ENCODE measurements at places on chromosomes 6 and 20.

DNA sequence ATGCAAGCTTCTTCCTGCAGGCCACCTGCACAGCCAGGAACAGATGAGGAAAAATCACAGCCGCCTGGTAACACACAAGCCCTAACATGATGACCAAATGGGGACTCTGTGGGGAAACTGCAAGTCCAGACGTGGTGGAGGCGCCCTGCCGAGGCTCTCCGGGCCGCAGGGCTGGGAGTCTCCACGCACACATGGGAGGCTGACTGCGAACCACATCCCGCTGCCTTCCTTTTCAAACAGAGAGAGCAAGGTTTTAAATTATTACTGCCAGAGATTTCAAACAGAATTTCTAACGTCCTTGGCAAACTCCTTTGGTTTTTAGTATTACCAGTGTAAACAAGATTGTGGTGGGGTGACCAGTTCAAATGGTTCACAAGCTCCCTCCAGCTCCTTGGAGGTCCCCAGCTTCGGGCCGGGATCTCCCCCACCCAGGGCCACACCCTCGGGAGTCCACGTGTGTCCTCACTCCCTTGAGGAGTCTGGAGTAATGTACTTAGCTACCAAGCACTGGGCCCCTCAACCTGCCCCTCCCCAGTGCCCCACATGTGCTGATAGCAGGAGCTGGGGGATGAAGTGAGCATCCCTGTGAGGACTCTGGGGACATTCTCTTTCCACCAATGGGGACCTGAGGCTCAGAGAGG, 252.7 kb downstream of the TAF4 start:
- no peak for DNase-seq

- no peak for DNase-seq
Measured at GRCh38 chr20:52313341-52313963, 121.9 kb upstream of the ZFP64 start.

- DNase-seq = no peak
Measured at GRCh38 chr6:26412228-26412627, 10.2 kb downstream of the BTN3A1 start.

- no peak for DNase-seq
Measured at GRCh38 chr6:139568956-139569538, 194.6 kb upstream of the CITED2 start.

GRCh38 chr6:24919056-24919892, 16.5 kb downstream of the RIPOR2 start:
- DNase-seq = no peak

DNA sequence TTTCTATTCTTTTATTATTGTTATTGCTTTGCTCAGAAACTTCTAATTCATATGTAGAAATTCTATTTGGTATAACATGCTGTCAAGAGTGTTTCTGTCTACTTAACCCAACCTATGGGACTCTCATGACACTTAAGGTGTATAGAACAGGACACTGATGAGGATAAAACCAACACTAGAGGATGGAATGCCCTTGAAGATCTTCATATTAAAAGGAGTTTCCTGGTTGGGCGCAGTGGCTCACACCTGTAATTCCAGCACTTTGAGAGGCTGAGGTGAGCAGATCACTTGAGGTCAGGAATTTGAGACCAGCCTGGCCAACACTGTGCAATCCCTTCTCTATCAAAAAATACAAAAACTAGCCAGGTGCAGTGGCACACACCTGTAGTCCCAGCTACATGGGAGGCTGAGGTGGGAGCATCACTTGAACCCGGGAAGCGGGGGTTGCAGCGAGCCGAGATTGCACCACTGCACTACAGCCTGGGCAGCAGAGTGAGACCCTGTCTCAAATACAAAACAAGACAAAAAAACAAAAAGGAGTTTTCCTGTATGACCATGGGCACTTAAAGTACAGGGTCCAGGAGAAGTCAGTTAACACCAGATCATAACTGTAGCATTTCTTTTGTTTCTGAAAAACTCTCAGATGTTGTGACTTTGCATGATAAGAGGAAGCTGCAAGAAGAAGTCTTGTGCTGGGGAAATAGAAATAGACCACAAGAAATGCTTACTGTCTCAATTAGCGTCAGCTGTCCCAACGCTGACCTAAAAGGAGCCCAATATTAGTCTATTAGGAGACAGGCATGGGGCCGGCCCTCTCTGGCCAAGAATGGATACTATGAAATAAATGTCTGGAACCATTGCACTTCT, 38.9 kb upstream of the CD2AP start:
- DNase-seq = no peak

DNA sequence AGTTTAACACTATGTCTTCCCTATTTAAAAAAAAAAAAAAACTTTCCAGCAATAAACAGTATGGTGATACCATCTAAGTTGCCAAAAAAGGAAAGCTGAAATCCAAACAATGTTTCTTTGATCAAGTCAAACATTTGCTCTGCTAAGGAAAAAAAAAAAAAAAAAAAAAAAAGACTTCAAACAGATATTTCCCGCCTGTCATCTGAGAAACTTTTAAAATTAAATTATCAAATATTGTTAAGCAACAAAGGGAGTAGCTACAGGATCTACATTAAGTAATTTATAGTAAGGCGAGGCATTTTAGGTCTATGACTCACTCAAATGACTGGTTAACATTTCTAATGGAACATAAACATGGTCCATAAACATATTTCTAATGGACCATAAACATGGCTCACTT, 121.2 kb downstream of the DST start:
- DNase-seq = no peak

DNA sequence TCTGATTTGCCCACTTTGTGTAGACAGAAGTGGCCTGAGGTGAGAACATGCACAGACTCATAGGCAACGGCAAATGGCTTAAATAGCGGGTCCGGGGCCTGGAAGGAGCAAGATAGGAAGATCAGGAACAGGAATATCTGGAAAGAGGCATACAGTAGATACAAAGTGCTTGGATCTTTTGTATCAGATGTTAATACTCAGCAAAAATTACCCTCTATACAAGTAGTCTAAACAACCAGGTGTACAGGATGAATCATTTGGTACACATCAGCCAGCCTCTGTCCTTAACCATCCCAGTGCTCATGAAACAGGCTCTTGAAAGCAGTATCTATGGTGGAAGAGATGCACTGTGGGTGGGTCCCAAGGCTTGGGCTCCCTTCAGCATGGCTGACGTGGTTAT, 28.9 kb upstream of the HLA-C start:
- no peak for DNase-seq

DNA sequence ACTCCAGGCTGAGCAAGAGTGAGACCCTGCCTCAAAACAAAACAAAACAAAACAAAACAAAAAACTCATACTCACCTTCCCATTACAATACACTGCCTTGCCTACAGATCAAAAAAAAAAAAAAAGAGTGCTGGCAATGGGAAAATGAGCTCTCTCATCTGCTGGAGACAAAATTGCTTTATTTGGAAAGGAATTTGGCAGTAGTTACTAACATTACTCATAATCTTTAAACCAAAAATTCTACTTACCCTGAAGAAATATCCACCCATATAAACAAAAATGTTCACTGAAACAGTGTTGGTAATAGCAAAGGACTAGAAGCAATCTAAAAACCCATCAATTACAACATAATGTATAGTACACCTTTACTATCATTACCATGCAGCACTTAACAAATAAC, 120.4 kb downstream of the RNGTT start:
- no peak for DNase-seq

DNA sequence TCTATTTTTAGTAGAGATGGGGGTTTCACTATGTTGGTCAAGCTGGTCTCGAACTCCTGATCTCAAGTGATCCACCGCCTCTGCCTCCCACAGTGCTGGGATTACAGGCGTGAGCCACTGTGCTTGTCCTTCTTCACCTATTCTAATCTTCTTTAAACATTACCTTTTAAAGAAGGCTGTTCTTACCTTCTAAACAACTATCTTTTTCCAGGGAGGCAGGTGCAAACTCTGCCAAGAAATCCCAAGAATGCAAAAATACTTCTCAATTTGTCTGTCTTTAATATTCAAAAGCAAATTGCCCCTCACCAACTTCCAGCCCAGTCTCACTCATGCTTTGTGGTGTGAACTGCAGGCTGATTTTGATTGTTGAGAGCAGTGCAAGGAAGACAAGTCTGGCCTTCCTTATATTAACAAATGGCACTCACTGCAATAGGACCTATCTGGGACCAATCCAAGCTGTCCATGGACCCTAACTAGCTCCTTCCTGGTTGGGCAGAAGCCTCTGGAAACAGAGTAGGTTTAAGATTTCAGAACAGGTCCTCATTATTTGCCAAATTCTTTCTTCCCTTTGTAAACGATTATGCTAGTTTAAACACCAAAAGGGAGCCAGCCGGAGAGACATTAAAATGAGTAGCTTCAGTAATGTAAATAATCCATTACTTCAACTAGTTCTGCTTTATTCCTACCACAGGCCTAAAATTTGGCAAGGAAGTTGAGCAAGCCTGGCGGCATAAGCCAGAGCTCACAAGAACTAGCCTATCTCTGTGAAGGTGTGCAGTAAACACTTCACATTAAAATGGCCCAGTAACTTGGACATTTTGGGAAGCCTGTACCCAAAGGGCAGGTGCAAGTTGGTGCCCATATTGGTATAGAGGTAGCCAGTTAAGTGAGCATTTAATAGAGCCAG, 1.6 kb downstream of the SCAND1 start:
- no peak for DNase-seq

GRCh38 chr6:168243812-168244376, 75.7 kb downstream of the DACT2 start:
- no peak for DNase-seq

Measured in type B pancreatic cell (in vitro differentiated cells).